ENCODE measurements at places on chromosomes 6 and 20. TPM values are rescaled to one million over a fixed set of nuclear protein-coding genes. Genes with fewer than 3 reads are reported as not detected.

DNA sequence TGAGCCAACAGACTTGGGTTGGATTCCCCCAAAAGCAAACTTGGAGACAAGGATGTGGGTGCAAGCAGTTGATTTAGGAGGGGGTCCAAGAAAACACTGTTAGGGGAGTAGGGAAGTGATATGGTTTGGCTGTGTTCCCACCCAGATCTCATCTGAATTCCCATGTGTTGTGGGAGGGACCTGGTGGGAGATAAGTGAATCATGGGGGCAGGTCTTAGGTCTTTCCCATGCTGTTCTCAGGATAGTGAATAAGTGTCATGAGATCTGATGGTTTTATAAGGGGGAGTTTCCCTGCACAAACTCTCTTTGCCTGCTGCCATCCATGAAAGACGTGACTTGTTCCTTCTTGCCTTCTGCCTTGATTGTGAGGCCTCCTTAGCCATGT, 542.6 kb downstream of the DHX35 start:
- DNase-seq, result no peak

GRCh38 chr6:135053406-135053805, 1.2 kb downstream of the HBS1L start:
- DNase-seq, result no peak

GRCh38 chr6:34025861-34026260, 120.0 kb downstream of the GRM4 start:
- no peak for DNase-seq

The FBXO5 gene
- 2.9 TPM for total RNA-seq

DNA sequence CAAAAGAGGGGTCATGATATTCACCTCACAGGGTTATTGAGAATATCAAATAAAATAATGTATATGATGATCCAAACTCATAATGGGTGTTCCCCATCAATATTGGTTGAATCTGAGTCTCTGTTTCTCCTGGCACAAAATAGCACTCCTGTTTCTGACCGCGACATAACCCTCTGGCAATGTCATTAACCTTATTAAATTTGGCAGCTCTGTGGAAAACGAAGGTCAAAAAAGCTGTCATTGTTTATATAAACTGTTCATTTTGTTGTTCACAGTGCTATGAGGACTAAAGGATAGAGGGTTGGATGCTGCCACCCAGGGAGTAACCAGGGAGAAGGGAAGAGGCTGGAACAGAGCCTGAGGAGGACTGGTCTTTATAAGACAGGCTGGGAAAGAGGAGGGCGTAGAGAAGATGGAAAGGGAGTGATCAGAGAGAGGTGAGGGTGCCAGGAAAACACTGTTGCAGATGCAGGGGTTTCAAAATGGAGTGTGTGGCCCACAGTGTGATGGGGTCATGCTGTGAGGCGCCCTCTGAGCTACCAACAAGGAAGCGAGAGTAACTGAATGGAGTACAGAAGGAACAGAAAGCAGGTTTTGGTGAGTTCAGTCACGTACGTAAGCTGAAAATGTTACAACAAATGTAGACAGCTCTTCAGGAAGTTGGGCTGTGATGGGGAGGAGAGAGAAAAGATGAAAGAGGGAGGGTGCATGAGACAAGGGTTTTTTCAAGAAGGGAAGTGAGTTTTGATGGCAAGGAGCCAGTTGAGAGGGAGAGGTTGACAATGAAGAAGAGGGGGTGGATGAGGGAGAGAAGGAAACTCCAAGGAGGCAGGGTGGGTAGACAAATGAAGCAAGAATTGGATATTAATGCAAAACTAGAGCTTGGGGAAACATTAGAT, 251.6 kb upstream of the TAB2 start:
- no peak for DNase-seq

- no peak for DNase-seq
Observed at GRCh38 chr6:23503173-23503572, 622.8 kb upstream of the NRSN1 start.

The CTCFL gene
- not detected for total RNA-seq

The LAMA5 gene
- 69.4 TPM for total RNA-seq

DNA sequence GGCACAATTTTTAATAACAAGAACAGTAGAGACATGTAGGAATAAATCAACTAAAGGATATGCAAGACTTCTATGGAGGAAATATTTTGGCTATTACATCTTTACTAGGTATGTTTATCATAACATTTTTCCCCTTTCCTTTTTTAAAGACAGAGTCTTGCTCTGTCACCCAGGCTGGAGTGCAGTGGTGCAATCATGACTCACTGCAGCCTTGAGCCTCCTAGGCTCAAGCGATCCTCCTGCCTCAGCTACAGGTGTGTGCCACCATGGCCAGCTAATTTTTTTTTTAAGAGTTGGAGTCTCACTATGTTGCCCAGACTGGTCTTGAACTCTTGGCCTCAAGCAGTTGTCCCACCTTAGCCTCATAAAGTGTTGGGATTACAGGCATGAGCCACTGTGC, 37.0 kb downstream of the AKAP7 start:
- DNase-seq, result no peak

The BTN1A1 gene
- total RNA-seq, result not detected

GRCh38 chr6:34246563-34247391, 2.0 kb downstream of the SMIM29 start:
- DNase-seq, result no peak

The OGFR gene
- total RNA-seq, result 31.2 TPM

The ZNF76 gene
- 26.0 TPM for total RNA-seq

- no peak for DNase-seq
Observed at GRCh38 chr6:105793130-105793529, 293.0 kb upstream of the PRDM1 start.
